ENCODE measurements at places on chromosomes 2 and 18. TPM values are rescaled to one million over a fixed set of nuclear protein-coding genes. Genes with fewer than 3 reads are reported as not detected.

CDK15 gene
- total RNA-seq: 1.5 TPM

CBLN2 gene
- total RNA-seq: 0.07 TPM

ADAM23 gene
- 28.9 TPM for total RNA-seq

MYO1B gene
- total RNA-seq: 246 TPM

SNED1 gene
- total RNA-seq: 62.5 TPM

Data from smooth muscle cell of the pulmonary artery (primary cell).